Dermis blood vessel endothelial cell (primary cell): ENCODE measurements at places on chromosomes 5 and 9.

GRCh38 chr5:160747559-160747958, 104.5 kb downstream of the ATP10B start:
- DNase-seq: no peak

GRCh38 chr5:155082401-155082800, 68.8 kb downstream of the KIF4B start:
- peak; percentile 83 for DNase-seq

GRCh38 chr5:3302228-3302627, 293.4 kb upstream of the IRX1 start:
- DNase-seq: no peak

- DNase-seq: no peak
Measured at GRCh38 chr5:157390133-157390532, 69.9 kb upstream of the NIPAL4 start.

GRCh38 chr5:1315709-1316587, 21.1 kb upstream of the TERT start:
- peak; percentile 12 for DNase-seq
